ENCODE measurements at places on chromosomes 12 and 14. TPM values are rescaled to one million over a fixed set of nuclear protein-coding genes. Genes with fewer than 3 reads are reported as not detected.
A peak's percentile ranks its signal among the peaks of the same experiment; 100 is the strongest.

G2E3 gene
- total RNA-seq = 9.1 TPM

DNA sequence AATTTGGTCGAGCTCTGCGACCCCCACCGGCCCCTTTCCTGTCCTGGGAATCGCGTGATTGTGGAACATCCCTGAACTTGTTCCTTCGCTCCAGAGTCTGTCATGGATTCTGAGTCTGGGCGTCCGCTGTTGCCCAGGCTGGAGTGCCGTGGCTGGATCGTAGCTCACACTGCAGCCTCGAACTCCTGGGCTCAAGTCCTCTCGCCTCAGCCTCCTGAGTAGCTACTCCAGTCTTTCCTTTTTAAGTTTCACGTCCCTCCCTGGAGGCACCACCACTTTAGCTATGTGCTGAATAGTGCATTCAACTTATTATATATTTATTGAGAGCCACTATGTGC is 698 bp downstream of the ACOT6 start:
- DNase-seq = no peak

DNA sequence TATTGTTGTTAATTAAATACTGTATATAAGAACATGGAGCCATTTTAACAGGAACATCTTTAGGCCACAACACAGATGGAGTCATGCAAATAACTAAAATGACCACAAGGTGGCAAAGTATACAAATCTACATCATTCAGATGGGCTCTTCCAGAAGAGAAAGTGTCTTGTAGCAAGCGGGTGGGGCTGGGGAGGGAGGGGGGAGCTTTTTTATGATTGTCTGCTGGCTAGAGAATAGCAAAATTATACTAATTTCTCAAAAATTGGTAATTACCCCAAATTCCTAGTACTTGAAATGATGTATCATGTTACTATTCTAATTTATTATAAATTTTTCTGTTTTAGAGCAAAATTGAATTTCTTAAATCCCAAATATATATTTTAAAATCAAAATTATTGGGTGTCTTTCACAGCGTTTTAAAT is 378.7 kb downstream of the PRKD1 start:
- peak; percentile 19 for DNase-seq

DNA sequence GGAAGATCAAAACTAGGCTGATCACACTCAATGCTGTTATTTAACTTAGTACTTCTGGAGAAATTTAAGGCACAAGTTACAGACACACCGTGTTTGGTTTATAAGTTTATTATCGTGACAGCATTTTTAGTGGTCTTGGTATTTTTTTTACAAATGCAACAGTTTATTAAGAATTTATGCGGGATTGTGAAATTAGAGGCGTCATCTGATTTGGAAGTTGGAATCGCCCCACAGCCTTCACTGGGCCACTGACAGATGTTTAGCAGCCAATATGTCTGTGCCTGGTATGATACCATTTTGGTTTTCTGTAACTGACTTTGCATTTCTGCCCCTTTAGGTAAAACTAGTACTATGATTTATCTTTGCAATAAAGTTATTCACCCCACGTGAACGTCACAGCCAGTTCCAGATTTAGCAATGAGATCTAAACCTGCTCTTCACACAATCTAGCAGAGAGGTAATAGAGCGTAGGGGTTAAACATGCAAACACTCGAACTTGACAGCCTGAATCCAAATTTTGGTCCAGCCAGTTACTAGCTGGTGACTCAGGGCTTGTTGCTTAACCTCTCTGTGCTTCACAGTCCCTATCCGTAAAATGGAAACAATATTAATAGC is 73.2 kb upstream of the SSTR1 start:
- no peak for DNase-seq

DNA sequence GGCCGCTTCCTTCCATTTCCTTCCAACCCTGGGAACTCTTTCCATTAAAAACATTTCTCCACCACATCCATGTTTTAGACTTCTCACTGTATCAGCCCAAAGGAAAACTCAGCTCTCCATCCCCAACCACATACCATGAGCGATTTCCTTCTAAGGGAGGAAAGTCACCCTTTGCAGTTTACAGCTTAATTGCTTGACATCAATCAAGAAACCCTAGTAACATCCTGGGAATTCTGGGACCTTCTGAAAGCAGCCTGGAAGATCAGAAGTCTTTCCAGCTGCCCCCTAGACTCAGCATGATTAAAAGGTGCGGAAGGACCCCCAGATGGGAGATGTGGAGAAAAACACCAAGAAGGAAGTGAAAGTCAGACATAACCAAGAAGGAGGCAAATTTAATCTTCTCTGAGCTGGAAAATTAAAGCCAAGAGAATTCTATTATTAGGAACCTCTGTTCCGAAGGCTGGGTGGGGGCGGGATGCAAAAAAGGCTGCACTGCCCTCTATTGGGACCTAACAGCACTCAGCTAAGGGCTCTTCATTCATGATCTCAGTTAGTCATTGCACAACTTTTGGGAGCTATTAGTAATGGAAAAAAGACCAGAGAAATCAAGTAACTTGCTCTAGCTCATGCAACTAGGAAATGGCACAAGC is 73.3 kb upstream of the PLXNC1 start:
- no peak for DNase-seq

- no peak for DNase-seq
Measured at GRCh38 chr12:5260086-5260485, 171.8 kb upstream of the NTF3 start.

RAN gene
- 351 TPM for total RNA-seq

DNA sequence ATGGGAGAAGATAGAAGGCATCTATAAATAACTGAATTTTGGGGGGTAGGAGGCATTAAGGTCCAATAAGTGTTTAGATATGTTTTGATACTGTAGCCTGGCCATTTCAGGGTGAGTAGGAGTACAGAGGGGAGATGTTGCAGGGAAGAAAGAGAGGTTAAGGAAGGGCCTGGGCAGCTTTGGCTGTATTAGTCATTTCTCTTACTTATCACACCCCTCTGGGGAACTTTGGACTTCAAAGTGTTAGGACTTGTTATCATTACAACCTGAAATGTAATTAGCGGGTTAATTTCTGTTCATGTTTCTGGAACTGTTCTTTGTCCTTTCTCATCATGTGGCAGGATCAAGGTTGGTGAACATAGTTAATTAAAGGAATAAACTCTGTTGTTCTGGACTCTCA is 40.3 kb downstream of the SUSD6 start:
- DNase-seq = no peak

TNFAIP2 gene
- total RNA-seq = 152 TPM

LRRC43 gene
- total RNA-seq = 2.5 TPM

GRCh38 chr14:97410667-97411620 is 613.8 kb downstream of the VRK1 start:
- no peak for DNase-seq

GRCh38 chr12:1993341-1993740 is 10.9 kb downstream of the DCP1B start:
- peak; percentile 50 for DNase-seq

- DNase-seq = no peak
Measured at GRCh38 chr12:8639936-8640335, 22.7 kb downstream of the MFAP5 start.

DNA sequence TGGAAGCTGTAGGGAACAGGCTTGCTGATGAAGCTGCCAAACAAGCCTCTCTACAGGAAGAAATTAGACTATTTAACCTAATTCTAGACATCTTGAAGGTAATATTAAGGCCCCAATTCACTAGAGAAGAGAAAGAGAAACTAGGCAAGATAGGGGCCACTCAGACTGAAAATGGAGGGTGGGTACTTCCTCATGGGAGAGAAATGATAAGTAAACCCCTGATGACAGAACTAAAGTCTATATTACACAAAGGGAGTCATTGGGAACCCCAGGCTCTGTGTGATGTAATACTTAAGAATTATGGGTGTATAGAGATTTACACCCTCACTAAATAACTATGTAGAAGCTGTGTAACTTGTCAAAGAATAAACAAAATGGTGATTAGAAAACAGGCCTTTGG is 64.3 kb downstream of the APOBEC1 start:
- DNase-seq = no peak

- DNase-seq = peak; percentile 5
Measured at GRCh38 chr12:121005346-121005815, 10.9 kb downstream of the C12orf43 start.

TPI1 gene
- total RNA-seq = 519 TPM

All from kidney epithelial cell (primary cell).